A549 treated with Hydrocortisone at 1 μM for 4 hours (cell line): ENCODE measurements at places on chromosomes 2 and 18. TPM values are rescaled to one million over a fixed set of nuclear protein-coding genes. Genes with fewer than 3 reads are reported as not detected.

Gene REG3G
- total RNA-seq: not detected in 5 replicates

Gene DUSP2
- 0.17 to 0.45 TPM (median 0.38 TPM) in 5 replicates for total RNA-seq

Gene MAPRE3
- total RNA-seq: 9.6 to 11.9 TPM (median 11.1 TPM) in 5 replicates

Gene COBLL1
- total RNA-seq: 3.7 to 6.6 TPM (median 4.5 TPM) in 5 replicates

Gene AGPS
- 32.5 to 41.4 TPM (median 38.5 TPM) in 5 replicates for total RNA-seq

Gene IMP4
- total RNA-seq: 139 to 176 TPM (median 158 TPM) in 5 replicates

Gene NTSR2
- 0.05 to 0.09 TPM in 2 of 5 replicates, not detected in the others for total RNA-seq

Gene CACNB4
- 0.09 to 0.26 TPM (median 0.15 TPM) in 5 replicates for total RNA-seq

Gene MYO5B
- total RNA-seq: 7.3 to 9.2 TPM (median 8.4 TPM) in 5 replicates

Gene NOL4
- total RNA-seq: not detected in 5 replicates

Gene GPAT2
- total RNA-seq: 0.15 TPM in 1 of 5 replicates, not detected in the others

Gene ICOS
- total RNA-seq: not detected in 5 replicates

Gene CAMKMT
- 4.6 to 5.7 TPM (median 5.3 TPM) in 5 replicates for total RNA-seq

Gene GRP
- total RNA-seq: not detected in 5 replicates

Gene GPR45
- total RNA-seq: not detected in 5 replicates

Gene FEV
- total RNA-seq: not detected in 5 replicates

Gene GFPT1
- total RNA-seq: 17.4 to 25.4 TPM (median 24.1 TPM) in 5 replicates

Gene EVX2
- total RNA-seq: not detected in 5 replicates

Gene PLCD4
- 0.24 to 0.77 TPM (median 0.47 TPM) in 5 replicates for total RNA-seq

Gene SLC9A4
- total RNA-seq: not detected in 5 replicates

Gene RAMP1
- total RNA-seq: 0.15 TPM in 1 of 5 replicates, not detected in the others

Gene SLC14A1
- 0.11 TPM in 1 of 5 replicates, not detected in the others for total RNA-seq

Gene MTHFD2
- 141 to 160 TPM (median 147 TPM) in 5 replicates for total RNA-seq

Gene SFXN5
- 12.3 to 14.3 TPM (median 12.5 TPM) in 5 replicates for total RNA-seq

Gene PROKR1
- not detected in 5 replicates for total RNA-seq

Gene CRYGD
- not detected in 5 replicates for total RNA-seq

Gene C2orf92
- total RNA-seq: 0.71 to 1.0 TPM (median 0.83 TPM) in 5 replicates

Gene RTP5
- not detected in 5 replicates for total RNA-seq

Gene ARL4C
- 45.0 to 54.6 TPM (median 47.4 TPM) in 5 replicates for total RNA-seq

Gene WNT10A
- 0.06 to 0.12 TPM (median 0.09 TPM) in 4 of 5 replicates, not detected in the other for total RNA-seq

Gene PSMA8
- total RNA-seq: not detected in 5 replicates

Gene ERICH2
- not detected in 5 replicates for total RNA-seq

Gene SIX2
- total RNA-seq: 1.5 to 2.1 TPM (median 1.6 TPM) in 5 replicates

Gene SLC20A1
- total RNA-seq: 135 to 183 TPM (median 150 TPM) in 5 replicates

Gene SRD5A2
- 0.02 to 0.06 TPM (median 0.03 TPM) in 5 replicates for total RNA-seq

Gene RSAD2
- total RNA-seq: 0.15 to 0.32 TPM (median 0.25 TPM) in 5 replicates

Gene ANKRD30BL
- total RNA-seq: not detected in 5 replicates

Gene SLC38A11
- total RNA-seq: 0.03 TPM in 1 of 5 replicates, not detected in the others

Gene BOLA3
- total RNA-seq: 119 to 150 TPM (median 130 TPM) in 5 replicates

Gene FAP
- 0.23 TPM in 1 of 5 replicates, not detected in the others for total RNA-seq
